ENCODE measurements at places on chromosomes 13 and 19.

DNA sequence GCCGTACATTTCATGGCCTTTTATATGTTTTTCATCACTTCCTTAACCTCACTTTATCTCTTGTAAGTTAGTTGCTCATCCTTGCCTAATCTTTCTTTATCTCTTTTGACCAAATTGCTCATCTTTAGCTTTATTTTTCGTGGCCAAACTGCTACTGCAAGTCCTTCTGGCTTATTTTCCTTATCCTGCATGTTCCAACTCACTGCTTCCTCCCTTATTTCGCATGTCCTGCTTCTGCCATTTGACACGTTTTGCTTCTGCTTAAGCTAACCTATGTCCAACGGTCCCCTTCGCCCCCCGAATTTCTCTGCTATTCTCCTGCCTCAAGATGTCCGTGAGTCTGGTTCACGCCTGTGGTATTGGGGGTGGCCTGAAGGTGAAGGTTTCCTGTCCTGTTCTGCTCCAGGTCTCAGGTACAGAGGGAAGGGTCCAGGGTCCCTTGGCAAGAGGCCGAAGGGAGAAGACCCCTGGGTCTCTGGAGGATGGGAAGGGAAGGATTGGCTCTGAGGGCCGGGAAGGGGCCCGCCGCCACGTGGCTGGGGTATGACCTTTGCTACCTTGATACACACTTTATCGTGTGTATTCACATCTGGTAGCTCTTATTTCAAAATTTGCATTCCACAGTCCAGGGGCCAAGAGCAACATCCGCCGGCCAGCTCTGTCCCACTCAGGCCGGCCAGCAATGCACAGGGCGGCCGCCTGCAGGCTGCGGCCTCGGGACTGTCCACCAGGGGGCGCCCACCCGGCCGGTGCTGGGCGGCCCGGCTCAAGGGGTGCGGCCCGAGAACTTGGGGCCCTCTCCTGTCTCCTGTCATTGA lies 2.9 kb upstream of the C19orf85 start:
- DNase-seq, result peak; percentile 61

DNA sequence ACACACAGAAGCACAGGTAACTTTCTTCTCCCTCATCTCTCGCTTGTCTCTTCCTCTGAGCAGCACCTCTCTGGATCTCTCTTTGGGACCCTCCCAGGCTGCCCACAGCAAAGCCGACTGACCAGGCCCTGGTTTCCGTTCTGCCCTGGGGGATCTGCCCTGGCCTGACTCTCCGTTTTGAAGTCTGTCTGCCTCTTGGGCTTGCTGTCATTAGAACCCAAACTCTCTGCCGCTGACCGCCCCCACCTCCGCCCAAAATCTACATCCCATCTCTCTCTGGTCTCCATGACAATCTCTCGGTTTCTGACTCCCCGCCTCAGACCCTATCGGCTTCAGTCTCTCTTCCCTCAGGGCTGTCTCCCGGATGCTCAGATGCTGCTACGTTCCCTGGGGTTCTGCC lies 6.9 kb downstream of the KCNC3 start:
- no peak for DNase-seq

GRCh38 chr13:65825039-65825438 lies 1405.1 kb downstream of the PCDH9 start:
- DNase-seq, result no peak

GRCh38 chr13:52845766-52846566 lies 2.5 kb downstream of the PCDH8 start:
- DNase-seq, result peak; percentile 8

DNA sequence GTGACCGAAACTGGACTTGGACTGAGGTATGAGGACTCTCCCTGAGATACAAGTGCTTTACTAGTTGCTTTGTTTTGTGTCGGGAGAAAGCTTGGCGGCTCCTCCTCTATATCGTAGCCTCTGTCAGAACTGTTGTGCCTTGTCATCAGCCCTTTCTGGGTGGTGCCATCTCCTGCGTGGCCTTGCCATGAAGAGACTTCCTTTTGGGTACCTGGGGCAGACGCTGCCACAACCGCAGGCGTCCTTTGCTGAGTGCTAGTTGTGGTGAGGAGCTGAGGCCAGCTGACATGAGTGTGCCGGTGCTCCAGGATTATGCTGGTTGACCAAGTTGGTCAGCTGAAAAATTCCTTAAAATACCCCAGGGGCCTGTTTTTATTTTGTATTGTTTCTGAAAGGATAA lies 124.5 kb downstream of the AKAP11 start:
- no peak for DNase-seq

DNA sequence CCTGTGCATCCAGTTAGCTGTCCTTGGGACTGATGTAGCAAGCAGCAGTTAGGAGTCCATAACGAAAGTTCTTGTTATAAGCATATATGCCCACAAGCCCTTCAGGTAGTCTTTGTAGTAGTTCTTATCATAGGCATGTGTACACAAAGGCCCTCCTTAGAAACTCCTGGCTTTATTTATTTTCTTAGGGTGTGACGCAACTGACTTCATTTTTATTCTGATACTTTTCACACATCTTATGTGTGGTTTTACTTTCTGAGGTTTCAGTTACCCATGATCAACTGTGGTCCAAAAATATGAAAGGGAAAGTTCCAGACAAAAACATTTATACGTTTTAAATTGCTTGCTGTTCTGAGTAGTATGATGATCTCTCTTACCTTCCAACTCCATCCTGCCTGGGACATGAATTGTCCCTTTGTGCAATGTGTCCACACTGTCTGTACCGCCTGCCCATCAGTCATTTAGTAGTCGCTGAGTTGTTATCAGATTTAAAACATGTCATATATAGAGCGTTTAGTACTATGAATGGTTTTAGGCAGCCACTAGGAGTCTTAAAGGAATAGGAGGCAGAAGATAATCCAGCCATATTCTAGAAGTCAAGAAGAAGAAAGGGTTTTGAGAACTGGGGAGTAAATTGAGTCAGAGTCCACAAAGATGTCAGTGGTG lies 19.4 kb downstream of the GPC5 start:
- no peak for DNase-seq

- DNase-seq, result no peak
Measured at GRCh38 chr13:64510747-64511146, 2719.4 kb downstream of the PCDH9 start.

- DNase-seq, result no peak
Measured at GRCh38 chr13:95559100-95559499, 6.6 kb downstream of the CLDN10 start.

DNA sequence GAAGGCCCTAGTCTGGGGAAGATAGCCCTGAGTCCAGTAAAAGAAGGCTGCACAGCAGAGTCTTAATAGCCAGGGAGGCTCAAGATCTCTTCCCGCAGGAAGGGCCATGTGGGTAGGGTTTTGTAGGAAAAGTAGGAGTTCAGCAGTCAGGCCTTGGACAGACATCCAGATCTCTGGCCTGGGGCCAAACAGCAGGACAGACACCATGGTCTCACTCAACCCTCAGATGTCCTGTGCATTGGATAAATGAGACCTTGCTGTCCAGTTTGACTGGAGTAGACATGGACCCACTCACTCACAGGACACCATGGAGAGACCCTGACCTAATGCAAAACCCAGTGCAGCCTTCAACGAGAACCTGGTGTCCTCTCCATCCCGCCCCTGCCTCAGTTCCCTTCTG lies 3.9 kb downstream of the OCEL1 start:
- DNase-seq, result no peak

GRCh38 chr19:19321141-19321577 lies 530 bp downstream of the MAU2 start:
- no peak for DNase-seq

- DNase-seq, result no peak
Measured at GRCh38 chr19:33410915-33411401, 37.4 kb downstream of the CEBPG start.

- no peak for DNase-seq
Measured at GRCh38 chr19:10320602-10321416, 5.0 kb upstream of the FDX2 start.

DNA sequence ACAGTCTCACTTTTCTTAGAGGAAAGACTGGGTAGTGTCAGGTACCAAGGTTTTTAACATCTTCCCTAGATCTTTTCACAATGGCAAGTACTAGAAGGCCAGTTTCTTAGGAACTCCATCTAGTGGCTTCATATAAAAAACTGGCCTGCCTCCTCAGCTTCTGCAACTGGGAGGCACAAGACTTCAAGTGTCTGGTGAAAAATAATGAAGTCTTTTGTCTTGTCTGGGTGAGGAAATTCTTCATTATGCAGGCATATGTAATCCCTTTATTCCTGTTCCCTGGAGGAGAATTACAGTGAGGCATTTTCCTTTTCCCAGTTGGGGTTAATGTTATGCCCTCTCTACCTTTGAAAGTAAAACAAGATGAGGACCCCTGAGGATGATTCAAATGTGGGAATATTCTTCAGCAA lies 300.5 kb downstream of the NALCN start:
- no peak for DNase-seq

- DNase-seq, result peak; percentile 45
Measured at GRCh38 chr19:15323496-15324235, 8.7 kb downstream of the BRD4 start.

DNA sequence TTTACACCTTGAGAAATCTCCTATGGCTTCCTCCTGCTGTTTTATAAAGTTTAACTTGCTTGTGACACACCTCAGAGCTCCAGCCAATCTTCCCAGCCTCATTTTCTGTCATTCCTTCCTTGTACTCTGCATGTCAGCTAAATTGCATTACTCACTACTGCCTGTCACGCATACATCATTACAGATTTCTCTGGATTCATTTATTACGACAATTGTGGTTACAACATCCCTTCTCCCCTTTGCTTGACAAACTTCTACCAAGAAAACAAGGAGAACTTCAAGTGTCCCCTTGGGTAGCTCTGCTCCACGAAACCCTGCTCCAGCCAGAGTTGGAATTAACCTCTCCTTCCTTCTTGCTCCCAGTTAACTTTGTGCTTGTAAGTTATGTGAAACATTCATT lies 22.0 kb upstream of the GPR18 start:
- DNase-seq, result no peak

- no peak for DNase-seq
Measured at GRCh38 chr13:87244256-87244890, 426.8 kb upstream of the SLITRK5 start.

DNA sequence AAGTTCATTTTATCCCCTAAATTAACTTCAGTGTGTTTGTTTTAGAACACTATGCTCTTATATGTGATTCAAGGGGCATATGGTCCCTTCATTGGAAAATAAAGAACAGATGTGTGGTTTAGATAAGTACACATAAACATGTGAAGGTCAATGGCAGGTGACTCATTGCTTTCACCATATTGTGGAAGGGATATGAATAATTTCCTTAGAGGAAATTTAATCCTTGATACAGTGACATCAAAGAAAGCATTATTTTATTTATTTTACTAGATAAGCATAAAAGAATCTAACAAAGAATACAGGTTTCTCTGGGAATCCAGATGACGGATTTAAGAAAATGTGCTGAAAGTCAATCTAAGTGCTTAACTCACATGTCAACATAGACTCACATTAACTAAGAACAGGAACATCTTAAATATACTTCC lies 373.5 kb downstream of the KCTD12 start:
- DNase-seq, result peak; percentile 36

DNA sequence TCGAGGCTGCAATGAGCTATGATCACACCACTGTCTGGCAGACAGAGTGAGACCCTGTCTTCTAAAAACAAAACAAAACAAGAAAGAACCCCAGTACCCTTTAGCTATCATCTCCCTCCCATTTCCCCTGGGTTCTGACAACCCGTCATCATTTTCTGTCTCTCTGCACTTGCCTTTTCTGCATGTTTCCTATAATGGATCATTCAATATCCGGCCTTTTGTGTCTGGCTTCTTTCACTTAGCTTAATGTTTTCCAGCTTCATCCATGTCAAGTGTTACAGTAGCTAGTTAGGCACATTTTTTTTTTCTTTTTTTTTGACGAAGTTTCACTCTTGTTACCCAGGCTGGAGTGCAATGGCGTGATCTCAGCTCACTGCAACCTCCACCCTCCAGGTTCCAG lies 16.5 kb downstream of the AP2S1 start:
- DNase-seq, result no peak

DNA sequence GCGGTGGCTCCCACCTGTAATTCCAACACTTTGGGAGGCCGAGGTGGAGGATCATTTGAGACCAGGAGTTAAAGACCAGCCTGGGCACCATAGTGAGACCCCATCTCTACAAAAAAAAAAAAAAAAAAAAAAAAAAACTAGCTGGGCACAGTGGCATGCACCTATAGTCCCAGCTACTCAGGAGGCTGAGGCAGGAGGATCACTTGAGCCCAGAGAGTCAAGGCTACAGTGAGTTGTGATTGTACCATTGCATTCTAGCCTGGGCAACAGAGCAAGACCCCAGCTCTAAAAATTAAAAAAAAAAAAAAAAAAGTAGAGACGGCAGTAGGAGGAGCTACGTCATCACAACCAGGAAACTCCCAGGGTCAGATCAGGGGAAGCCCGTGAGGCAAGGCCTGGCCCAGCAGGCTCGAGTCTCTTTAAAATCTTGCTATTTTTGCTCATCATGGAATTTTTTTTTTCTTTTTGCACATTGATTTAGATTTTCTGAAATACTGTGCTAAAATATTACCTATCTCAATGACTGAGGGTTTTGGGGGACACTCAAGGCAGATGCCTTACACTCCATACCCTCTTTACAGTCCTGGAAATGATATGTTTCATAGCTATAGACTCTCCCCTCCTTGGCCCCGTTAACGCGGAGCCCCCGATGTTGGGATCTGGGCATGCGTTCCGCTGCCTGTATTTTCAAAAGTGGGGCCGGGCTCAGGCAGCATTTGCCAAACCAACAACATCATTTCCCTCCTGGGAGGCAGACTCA lies 44.4 kb upstream of the USE1 start:
- DNase-seq, result no peak

GRCh38 chr13:93505104-93505952 lies 278.7 kb downstream of the GPC6 start:
- no peak for DNase-seq

- no peak for DNase-seq
Measured at GRCh38 chr19:5692723-5693194, 2.7 kb downstream of the RPL36 start.

GRCh38 chr19:49677901-49678674 lies 1.0 kb downstream of the PRMT1 start:
- peak; percentile 65 for DNase-seq

GRCh38 chr13:37263871-37264270 lies 158.4 kb upstream of the CSNK1A1L start:
- no peak for DNase-seq

DNA sequence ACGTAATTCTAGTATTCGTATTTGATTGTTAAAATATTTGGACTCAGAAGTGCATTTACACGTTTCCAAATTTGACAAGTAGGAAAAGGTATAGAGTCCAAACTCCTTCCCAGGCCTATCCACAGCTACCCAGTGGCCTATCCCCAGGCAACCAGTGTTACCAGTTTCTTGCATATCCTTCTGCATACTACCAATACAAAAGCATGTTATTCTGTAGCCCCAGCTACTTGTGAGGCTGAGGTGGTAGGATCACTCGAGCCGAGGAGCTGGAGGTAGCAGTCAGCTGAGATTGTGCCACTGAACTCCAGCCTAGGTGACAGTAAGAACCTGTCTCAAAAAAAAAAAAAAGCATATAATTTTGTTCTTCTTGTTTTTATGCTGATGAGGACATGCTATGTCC lies 67.1 kb downstream of the LRCH1 start:
- no peak for DNase-seq

DNA sequence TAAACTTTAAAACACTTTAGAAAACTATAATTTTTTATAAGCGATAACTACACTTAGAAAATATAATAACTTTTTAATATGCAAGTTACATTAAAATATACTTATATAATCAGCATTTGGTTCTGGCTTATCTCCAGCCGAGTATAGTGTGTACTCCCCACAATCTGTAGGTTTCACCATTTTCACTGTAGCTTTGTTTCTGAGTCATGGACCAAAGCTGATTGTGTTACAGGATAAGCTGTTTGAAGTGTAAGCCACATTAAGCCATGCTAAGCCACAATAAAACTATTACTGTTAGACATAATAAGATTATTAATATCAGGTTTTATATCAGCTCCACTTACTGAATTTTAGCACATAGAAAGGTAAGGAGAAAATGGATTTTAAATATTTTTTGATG lies 43.8 kb downstream of the CCDC122 start:
- no peak for DNase-seq

Data from RWPE1 (cell line).